ENCODE measurements at places on chromosomes 2 and 18.

DNA sequence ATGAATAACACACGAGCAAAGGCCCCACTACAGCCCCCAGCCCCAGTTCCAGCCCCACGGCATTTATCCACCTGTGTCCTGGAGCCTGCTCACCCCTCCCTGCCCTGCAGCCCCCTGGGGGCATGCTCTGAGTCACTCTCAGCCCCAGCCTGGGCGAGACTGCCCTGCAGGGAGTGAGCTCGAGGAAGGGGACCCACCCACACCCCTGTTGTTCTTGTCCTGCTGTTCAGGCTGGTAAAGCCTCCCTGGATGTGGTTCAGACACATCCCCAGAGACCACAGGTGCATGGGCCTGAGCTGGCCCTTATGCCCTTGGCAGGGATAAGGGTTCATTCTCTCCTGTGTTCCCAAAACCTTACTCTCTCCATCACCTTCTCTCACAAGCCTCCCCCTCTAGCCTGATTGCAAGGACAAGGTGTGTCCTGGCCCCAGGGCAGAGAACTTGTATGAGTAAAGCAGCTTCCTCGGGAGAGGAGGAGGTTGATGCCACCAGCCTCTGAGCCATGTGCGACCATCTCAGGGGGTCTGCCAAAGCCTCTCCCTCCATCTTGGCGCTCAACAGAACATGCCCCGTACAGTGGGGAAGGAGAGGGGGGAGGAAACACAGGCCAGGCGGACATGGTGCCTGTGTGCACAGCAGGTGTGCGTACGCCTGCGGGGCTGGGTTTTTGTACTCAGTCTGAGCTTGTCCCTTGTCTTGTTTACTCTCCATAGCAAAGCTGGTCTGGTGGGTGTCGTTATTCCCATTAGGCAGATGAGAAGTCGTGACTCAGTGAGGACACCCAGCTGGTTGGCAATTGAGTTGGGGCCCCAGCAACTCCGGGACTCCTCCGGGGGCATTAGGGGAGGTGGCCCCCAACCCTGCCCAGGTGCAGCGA is 64.4 kb downstream of the CIB4 start:
- no peak for DNase-seq

DNA sequence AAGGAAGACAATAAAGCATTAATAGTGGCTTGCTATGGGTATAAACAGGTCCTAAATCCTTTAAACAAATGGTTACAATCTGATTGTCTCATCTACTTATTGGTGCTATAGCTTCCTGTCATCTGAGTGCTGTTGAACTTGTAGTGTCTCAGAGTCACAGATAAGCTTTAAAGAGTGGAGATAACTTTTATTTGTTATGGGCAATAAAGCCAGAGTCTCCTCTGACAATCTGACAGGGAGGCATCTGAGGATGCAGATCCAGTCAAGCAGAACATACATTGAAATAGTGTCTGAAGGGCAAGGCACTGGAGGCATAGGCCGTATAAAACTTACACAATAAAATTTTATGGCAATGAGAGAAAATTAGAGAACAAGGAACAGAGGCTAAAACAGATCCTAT is 1132.4 kb upstream of the CDH2 start:
- no peak for DNase-seq

DNA sequence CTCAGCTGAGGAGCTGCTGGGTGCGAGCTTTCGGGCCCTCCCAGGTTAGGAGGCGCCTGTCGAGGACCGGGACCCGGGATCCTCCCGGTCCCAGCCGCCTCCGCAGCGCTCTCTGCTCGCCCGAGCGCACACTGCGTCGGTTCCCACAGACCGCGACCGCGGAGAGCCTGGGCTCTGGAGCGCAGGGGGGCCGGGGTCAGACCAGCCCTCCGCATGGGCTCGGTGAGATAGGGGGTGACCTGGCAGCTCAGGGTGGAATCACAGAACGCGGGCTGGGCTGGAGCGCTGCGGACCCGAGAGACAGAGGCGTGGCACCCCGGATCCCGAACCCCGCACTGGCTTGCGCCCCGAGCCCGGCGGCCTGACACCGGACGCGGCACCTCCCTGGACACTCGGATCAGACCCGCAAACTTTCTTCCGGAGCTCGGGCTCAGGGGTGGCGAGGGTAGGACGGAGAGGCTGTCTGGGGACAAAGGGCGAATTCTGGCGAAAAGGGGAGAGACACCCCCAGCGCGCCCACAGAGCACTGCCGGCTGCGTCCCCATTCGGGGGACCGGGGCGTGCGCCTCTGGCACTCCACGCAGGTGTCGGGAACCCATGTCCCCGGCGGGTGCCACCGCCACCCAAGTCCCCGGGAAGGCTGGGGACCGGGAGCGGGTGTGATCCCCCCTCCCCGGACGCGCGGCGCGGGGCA is 612 bp downstream of the DIPK1C start:
- peak; percentile 31 for DNase-seq

GRCh38 chr18:58977223-58977622 is 112.5 kb downstream of the ZNF532 start:
- DNase-seq = no peak

- DNase-seq = no peak
Measured at GRCh38 chr18:73979742-73980141, 167.9 kb downstream of the FBXO15 start.

DNA sequence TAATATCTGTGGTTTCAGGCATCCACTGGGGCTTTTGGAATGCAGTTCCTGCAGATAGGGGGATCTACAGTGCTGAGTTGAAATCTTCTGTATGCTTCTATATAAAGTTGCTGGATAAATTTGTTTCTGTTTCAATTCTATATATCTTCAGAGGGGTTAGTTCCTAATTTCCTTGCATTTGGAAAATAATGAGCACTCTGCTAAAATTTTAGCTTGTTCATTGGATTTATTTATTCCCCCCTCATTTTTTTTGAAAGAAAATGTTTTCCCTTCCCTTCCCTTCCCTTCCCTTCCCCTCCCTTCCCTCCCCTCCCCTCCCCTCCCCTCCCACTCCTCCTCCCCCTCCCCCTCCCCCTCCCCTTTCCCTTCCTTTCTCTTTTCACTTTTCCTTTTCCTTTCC is 212.3 kb downstream of the GPD2 start:
- no peak for DNase-seq

DNA sequence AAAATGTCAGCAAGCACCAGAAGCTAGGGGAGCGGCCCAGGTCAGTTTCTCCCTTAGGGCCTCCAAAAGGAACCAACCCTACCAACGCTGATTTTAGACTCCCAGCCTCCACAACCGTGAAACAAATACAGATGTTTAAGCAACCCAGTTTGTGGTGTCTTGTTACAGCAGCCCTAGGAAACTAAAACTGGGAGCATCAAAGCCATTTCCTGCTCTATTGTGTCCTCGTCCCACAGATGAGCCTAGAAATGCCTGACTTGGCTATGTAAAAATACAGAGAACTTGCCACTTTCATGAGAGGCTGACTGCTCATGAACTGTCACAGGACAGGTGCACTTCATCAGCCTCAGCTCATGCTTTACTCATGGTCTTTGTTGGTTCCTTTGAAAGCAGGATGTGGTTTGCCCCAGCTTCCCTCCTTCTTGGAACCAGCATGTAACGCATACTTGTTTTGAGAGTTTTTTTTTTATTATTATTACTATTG is 97.6 kb upstream of the SLC39A10 start:
- peak; percentile 93 for DNase-seq

DNA sequence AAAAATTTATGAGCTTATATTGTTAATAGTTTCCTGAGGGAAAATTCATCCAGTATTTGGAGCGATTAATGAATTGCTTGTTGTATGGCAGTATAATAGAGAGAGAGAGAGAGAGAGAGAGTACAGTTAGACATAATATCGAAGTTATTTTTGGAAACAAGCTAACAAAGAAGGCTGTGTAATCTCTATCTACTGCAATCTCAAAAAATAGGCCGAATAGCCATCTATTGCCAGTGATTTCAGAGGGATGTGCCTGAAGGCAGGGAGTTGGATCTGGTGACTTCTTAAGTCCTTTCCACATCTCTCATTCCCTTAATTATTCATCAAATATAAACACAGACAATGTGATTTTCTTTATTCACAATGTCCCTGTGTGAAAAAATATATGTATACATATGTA is 433.1 kb upstream of the RAB12 start:
- no peak for DNase-seq

DNA sequence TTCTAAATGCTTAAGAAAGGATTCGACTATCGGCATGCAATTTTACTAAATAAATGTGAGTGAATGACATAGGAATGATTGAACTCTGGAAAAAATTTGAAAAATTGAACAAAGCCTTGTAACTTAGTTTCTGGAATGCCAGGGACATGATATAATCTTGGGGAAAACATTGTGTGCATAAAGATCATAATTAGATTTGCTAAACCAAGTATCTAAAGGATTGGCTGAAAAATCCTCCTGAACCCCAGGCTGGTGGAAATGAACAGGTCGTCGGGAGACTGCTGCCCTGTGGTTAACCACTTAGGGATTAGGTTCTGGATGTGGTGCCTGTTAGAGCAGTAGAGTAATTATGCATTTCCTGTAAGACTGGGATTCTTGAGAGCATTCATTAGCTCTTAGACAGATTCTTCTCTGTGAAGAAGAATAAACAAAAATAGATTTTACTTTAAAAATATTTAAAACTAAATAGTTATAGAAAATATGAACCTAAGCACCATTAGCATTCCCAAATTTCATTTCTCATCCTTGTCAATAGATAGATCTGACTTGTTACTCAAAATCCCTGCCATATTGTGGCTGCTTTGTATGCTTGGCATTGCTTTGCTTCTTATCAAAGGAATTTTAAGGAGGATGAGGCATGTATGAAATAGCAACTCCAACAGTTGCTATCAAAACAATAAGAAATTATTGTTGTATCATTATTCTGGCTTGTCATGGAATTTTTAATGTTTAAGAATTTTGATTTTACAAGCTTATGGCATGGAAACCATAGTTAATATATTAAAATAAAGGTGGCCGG is 55.9 kb downstream of the LYPD6B start:
- no peak for DNase-seq

DNA sequence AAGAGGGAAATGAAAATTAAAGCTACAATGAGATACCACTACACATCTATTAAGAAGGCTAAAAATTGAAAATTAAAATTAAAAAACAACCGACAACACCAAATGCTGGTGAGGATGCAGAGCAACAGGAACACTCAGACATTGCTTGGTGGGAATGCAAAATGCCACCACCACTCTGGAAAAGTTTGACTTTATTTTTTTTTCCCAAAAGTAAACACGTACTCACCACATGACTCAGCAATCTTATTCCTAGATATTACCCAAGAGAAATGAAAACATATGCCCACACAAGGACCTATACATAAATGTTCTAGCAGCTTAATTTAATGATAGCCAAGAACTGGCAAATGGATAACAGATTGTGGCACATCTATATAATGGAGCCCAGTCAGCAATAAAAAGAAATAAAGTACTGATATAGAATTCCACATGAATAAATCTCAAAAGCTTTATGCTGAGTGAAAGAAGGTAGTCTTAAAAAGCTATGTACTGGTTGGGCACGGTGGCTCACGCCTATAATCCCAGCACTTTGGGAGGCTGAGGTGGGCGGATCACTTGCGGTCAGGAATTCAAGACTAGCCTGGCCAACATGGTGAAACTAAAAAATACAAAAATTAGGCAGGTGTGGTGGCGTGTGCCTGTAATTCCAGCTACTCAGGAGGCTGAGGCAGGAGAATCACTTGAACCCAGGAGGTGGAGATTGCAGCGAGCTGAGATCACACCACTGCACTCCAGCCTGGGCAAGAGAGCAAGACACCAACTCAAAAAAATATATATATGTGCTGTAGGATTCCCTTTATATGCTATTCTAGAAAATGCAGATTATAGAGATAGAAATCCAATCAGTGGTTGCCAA is 4.2 kb upstream of the PROC start:
- DNase-seq = no peak

- DNase-seq = no peak
Measured at GRCh38 chr2:160909781-160910242, 250.4 kb upstream of the TANK start.

- DNase-seq = no peak
Measured at GRCh38 chr2:17608251-17608650, 67.8 kb downstream of the VSNL1 start.

- no peak for DNase-seq
Measured at GRCh38 chr2:204205538-204205937, 269.0 kb downstream of the ICOS start.

GRCh38 chr18:11570769-11571412 is 38.5 kb upstream of the SLC35G4 start:
- peak; percentile 18 for DNase-seq

GRCh38 chr2:179096090-179096489 is 46.2 kb upstream of the CCDC141 start:
- peak; percentile 68 for DNase-seq

DNA sequence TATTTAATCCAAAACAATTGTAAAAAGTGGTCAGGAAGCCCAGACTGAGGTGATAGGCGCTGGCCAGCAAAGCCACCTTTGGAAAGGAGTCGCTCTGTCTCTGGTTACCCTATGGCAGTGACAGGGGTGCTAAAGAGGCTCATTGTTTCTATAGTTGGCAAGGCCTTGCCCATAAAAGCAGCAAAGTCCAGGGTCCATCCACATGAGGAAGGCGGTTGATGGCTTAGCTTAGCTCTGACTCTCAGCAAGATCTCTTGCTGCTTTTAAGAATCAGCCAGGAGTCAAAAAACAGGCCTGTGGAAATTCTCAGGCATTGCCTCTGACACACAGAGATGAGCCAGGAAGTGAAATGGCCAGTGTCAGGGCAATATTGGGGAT is 57.8 kb upstream of the CYP26B1 start:
- no peak for DNase-seq

DNA sequence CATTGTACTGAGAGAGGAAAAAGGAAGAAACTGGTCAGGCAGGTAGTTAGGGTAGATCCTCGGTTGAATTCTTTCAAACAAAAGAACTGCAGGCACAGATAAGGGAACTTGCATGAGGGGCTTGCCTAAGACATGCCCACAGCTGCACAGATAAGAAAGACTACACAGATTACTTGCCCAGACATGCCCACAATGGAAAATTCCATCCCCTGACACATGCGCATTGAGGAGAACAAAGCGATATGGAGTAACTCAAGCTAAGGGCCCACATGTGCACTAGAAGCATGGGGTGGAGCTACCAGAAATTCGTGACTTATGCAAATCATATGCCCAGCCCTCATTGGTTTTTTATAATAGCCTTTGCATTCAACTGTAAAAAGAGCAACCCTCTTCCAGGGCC is 181.3 kb upstream of the ZNF521 start:
- DNase-seq = peak; percentile 15

- DNase-seq = no peak
Measured at GRCh38 chr2:67667054-67667908, 270.1 kb downstream of the ETAA1 start.

- peak; percentile 62 for DNase-seq
Measured at GRCh38 chr18:25097569-25098056, 254.4 kb downstream of the ZNF521 start.

DNA sequence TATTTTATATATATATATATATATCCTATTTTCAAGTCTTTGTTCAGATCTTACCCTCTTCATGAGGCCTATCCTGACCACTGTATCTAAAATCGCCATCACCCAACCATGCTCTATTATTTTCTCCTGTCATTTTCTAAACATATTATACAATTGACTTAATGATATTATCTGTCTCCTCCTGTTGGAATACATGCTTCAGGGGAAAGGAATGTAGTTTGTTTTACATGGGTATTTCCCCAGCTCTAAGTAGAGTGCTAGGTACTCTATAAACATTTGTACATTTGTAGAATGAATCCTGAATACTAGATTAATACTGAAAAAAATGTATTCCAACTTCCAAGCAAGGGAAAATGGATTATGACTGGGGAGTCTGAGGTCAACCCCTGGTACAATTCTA is 26.2 kb downstream of the TTC21B start:
- no peak for DNase-seq

GRCh38 chr2:98605076-98605475 is 3.2 kb downstream of the COA5 start:
- DNase-seq = no peak
